Activated naive CD4-positive, alpha-beta T cell (primary cell): ENCODE measurements at places on chromosomes 12 and 14.

DNA sequence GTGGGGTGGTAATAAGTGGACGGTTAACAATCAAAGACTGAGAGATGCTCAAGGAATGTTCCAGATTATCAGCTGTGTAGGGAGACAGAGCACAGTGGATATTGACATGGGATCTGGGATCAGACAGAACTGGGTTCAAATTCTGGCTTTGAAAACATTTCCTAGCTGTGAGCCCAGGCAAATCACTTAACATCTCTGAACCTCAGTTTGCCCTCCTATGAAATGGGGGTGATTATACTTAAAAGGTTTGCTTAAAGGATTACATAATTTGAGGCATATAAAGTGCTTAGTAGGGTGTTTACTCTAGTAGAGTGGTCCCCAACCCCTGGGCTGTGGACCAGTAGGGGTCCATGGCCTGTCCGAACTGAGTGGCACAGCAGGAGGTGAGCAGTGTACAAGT, 260.0 kb upstream of the CRY1 start:
- no peak for DNase-seq

GRCh38 chr12:92055877-92056276, 89.8 kb downstream of the BTG1 start:
- DNase-seq: no peak

GRCh38 chr12:94615260-94616181, 34.8 kb downstream of the TMCC3 start:
- no peak for DNase-seq

GRCh38 chr14:77375164-77375950, 1.5 kb downstream of the TMED8 start:
- DNase-seq: no peak

- no peak for DNase-seq
These were observed 108.3 kb upstream of the HMGA2 start for GRCh38 chr12:65715961-65716360.

DNA sequence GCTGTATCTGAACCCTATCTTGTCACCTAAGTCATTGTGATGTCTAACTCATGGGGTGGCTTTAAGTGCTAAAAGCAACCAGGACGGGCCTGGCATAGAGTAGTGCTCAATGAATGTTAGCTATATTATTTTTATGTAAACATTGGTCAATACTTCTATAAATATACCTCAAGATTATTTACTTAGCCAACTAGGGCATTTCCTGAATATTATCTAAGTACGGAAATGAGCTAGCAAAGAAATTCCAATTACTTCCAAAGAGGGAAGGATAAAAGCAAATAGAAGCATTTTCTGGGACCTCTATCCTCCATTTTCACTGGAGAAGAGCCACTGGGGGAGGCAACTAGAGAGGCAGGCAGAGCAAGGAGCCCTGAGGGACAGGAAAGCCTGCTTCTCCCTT, 20.6 kb downstream of the CCDC92 start:
- no peak for DNase-seq

- DNase-seq: no peak
These were observed 2.6 kb downstream of the TMTC1 start for GRCh38 chr12:29781188-29781587.

GRCh38 chr12:68867606-68868005, 59.6 kb downstream of the MDM2 start:
- DNase-seq: no peak

DNA sequence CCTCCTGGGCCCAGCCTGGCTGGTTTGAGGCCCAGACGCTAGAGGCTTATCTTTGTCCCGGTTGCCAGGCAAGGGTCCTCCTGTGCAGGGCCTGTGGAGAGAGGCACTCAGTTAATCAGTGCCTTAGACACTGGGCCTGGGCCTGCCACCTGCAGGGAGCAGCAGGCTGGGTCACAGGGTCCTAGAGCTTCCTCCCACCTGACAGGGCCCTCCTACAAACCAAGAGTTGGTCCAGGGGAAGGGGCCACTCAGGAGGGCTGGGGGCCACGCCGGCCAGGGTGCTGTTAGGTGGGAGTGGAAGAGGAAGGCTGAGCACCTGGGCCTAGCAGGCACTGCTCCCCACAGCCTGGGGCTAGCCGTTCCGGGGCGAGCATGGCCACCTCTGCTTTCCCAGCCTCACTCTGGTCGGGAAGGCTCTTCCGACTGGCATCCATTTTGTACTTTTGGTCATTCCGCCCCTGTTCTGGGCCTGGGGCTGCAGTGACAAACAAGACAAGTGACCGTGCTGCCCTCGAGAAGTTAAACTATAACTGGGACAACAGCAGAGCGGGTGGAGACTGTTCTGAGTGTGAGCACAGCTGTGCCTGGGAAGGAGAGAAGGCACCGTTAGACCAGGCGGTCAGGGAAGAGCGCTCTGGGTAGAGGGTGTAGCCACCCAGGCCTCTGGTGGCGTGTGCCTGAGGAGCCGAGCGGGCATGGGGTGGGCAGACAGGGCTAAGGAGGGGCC, 27.2 kb downstream of the FBRSL1 start:
- no peak for DNase-seq

DNA sequence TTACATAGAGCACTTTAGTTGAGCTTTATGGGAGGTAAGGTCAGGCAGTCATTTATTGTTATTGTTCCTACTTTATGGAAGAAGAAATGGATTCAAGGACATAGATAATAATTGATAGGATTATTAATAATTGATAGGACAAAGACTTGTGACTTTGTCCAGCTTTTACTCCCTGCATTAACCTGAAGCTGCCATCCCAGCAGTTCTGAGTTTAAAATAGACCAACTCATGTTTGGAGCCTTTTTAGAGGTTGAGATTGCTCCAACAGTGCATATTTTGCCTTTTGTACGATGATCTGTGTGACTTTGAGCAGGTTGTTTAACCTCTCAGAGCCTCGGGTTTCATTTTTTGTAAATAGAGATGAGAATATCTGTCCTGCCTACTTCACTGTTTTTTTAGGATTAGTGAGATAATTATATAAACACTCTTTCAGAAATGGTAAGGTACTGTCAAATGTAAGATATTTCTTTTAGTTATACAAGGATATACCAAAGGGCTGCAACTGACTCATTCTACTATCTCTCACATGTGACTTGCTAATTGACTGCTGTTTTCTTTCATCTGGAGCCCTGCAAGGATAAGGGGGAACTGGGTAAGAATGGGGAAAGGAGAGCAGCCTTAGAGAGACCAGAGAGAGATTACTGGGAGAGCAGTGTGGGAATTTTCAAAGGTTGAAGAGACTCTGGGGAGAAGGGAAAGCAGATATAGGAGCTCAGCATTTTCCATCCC, 15.3 kb downstream of the WDR20 start:
- no peak for DNase-seq

- DNase-seq: no peak
These were observed 3.6 kb downstream of the MGAT2 start for GRCh38 chr14:49623941-49624839.

- no peak for DNase-seq
These were observed 3.5 kb downstream of the ELK3 start for GRCh38 chr12:96197503-96198272.

GRCh38 chr14:58298477-58299400, at the start of gene ARID4A:
Gene ARID4A, plus strand, starts transcription at chr14:58298555. Its CDS starts 1,300 bp downstream, at chr14:58299855.
- peak; percentile 71 for DNase-seq

GRCh38 chr14:49505041-49505766, 81.0 kb downstream of the RPS29 start:
- DNase-seq: no peak

DNA sequence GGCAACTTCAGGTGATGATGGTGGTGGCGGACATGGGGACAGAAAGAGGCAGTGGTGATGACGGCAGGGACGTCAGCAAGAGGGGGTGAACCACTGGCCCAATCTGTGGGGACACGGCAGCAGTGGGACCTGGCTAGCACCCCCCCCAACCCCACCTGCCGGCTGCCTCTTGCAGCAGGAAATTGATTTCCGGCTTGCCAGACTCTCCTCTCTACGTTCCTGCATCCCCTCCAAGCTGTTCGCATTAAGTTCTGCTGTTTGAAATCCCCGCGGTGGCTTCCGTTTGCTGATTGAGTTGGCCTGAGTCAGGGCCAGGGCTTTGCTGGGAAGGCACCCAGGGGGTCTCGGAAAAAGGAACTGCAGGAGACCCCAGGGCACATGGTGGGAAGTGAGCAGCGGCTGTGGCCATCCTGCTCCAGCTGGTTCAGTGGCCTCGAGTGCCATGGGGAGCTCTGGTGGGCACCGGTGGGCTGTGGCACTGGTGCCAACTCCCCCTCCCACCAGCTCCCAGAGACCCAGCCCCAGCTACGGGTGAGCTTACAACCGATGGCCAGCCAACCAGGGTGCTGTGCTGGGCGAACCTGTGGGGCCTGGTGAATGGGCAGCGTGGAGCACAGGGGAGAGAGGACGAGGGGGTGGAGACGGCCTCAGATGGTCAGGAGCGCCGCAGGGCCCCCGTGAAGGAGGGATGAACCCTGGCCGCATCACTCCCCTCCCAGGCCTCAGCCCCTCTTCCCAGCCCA, 14.6 kb upstream of the NUDT14 start:
- DNase-seq: no peak

GRCh38 chr14:106507354-106507753, 981.0 kb downstream of the TMEM121 start:
- no peak for DNase-seq

GRCh38 chr12:65022421-65022820, 98.7 kb downstream of the WIF1 start:
- no peak for DNase-seq

DNA sequence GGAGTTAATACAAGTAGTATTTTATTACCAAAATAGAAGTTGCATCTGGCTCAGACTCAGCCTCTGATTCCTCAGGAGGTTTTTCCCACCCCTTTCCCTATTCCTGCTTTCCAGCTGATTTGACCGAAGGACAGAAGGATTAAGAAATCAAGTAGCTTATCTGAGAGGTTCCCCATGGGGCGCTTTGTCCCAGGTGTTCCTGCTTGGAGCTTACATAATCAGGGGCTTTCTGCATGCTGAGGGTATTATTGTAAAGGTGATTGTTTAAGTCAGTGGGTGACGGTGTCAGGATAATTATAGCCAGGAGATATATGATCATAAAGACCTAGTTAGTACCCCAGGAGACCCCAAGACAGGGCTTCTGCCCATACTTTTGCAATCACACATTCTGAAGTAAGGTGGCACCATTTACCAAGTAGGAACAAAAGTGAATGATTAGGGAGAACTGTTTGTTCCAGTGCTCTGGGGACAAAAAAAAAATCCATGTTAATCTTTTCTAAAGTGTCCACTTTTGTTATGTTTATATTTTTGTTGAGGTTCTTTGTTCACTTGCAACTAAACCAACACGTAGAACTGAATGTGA, 921.3 kb downstream of the NRXN3 start:
- DNase-seq: no peak

DNA sequence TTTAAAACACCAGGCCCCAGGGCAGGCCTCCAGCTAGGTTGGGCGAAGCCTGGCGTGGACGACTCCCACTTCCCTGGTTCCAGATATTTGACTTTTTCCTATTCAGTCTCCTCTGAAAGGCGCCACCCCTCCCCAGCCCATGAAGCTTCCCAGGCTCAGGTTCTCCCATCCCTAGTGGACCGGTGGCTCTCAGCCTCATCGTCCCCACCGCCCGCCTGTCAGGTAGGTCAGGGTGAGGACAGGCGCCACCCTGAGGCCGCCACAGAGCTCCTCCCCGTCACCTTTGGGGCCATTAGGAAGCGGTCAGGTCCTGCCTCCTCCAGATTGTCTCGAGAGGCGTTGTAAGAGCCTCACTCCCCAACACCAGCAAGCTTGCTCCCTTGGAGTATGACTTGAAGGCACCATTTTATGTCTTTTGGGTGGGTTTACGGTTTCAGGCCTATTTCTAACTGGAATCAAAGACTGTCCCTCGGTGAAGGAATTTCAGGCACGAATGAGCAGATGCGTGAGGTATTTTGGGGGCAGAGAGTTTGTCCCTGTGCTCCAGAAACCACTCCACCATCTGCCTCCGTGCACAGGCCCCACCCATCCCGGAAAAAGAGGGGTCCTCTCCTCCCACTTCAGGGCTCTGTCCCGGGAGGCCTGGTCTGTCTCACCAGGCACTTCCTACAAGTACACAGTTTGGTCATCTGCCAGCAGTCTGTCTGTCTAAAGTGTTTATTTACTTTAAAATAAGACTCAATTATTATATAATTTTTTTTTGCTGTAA, 55.6 kb downstream of the TSPAN9 start:
- DNase-seq: no peak

DNA sequence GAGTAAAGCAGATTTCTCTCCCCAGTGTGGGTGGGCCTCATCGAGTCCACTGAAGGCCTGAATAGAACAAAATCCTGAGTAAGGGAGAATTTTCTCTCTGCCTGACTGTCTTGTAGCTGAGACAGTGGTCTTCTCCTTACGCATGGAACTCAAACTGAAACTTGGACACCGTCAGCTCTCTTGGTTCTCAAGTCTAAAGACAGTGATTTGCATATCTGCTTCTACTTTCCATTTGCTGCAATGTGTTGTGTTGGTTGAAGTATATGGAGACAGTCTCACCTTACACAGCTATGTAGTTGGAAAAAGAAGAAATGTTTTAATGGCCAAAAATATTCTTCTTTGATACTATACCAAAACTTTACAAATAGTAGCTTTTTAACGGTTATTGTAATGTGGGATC, 160.2 kb upstream of the LMNTD1 start:
- DNase-seq: no peak

DNA sequence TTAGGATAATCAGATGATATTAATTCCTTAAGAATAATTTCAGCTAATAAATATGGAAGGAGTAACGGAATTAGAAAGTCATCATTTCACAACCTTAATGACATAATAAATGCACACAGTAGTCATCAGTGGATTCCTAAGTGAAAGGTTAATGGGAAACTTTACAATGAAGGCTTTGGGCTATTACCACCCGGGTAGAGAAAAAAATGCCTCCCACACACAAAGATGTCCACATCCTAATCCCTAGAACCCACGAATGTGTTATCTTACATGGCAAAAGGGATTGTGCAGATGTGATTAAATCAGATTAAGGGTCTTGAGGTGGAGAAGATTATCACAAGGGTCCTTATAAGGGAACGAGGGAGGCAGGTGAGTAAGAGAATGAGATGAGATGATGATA, 5.6 kb downstream of the TMED10 start:
- DNase-seq: no peak

DNA sequence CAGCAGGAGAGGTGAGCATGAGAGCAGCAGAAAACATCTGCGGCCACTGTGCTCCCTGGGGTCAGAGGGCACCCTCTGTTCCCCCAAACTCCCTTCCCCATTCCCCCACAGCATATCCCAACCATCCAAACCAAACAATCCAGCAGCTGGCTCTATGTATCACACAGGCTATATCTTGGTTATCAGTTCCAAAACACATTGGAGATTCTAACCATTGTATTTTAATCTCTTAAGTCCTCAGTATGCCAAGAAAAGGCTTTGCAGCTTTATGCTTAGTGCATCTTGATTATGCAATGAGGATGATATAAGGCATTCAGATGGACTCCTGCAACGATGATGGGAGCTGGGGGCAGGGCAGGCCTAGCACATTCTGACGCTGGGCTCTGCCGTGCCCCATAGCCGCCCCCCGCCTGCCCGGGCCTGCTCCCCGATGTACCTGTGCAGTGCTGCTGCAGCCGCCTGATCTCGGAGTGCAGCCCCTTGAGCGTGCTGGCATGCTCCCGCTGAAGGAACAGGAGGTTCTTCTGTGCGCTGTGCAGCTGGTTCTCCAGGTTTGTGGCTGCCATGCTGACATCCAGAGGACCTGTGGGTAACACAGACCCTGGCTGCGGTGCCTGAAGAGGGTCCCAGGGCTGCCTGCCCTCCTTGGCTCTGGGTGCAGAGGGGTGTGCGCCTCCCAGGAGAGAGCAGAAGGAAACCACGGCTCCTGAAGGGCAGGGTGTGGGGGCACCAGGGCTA, 29.6 kb downstream of the CCDC92 start:
- DNase-seq: no peak
